Astrocyte of the spinal cord (primary cell): ENCODE measurements at places on chromosomes 1 and 21.

DNA sequence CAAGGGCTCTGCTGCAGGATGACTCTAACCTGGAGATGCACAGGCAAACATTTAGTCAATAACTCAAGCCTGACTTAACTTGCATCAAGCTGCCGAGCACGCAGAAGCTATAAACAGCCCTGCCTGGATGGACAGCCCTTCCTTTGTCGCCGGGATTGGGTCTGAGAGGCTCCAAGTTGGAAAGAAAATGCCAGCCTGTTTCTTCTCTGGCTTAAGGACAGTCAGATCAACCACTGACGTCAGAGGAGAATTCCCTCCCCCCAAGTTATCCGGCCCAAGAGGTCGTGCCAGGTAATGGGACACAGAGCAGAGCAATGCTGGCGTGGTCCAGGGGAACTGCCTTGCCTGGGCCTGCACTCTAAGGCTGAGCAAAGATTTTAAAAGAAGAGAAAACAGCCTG lies 27.1 kb upstream of the LRRC38 start:
- no peak for DNase-seq

DNA sequence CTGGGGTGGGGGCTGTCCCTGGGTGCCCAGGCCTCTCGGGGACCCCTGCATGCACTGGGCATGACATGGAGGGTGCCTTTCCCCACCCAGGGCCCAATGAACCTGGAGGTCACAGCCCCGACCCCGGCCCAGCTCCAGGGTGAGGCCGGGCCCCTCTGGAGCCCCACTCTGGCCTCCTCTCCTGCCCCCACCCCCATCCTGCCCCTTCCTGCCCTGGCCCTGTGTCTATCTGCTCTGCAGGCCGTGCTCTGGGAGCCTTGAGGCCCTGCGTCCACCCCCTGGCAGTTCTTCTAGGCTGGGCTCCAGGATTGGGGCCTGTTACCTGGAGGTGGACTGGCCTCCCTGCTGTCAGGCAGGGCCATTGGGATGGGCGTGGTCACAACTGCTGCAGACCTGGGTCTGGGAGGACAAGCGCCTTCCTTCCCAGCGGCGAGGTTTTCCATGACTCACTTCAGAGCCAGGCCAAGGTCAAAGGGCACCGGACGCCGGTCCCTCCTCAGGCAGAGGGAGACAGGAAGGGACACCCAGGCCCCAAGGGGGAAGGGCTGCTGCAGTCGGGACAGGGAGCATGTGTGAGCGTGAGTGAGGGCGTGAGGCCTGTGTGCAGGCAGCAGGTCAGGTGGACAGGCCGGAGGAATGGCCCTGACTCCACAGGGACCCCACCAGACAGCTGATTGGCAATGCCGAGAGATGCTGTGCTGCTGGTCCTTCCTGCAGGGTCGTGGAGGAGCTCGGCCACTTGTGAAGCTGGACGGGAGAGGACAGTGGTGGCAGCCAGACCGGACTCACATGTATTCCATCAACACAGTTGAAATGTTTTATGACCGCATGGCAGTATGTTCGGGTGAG lies 31.1 kb upstream of the POFUT2 start:
- no peak for DNase-seq

DNA sequence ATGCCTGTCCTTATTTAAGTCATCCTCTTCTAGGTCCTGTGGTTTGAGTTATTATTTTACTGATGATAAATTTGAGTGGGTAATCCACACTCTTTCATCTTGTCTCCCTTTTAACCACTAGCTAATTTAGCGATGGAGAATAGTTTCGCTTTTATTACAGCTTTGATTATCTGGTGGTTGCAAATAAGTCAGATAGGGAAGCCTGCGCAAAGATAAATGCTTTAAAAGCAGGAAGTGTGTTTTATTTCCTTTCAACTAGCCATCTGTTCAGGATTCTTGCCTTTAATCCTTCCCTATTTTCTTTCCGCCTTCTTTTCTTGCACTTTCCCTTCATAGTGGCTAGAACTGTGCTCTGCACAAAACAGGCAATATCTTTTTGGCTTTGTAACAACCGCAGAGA lies 129.0 kb downstream of the TGFB2 start:
- DNase-seq: no peak

GRCh38 chr1:202968895-202969295 lies 1.8 kb upstream of the CYB5R1 start:
- DNase-seq: peak; percentile 53
